Amniotic epithelial cell (primary cell): ENCODE measurements at places on chromosomes 3 and 15.

GRCh38 chr3:150331978-150332568 lies 76.0 kb upstream of the TSC22D2 start:
- DNase-seq = peak; percentile 53

DNA sequence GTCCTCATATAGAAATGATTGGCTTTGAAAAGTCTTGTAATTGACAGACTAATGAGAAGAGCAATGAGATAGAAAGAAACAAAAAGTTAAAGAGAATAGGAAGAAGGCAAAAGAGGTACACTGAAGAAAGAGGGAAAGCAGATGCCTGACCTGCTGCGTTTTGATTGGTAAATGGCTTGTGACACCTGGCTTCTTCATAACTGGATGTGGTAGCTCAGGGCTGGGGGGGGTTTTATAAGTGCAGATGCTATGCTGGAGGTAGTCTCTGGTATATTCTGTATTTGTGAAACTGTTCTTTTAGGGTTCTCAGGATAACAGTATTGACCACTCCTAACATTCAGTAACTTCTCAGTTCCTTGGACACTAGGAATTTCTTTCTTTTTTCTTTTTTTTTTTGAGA lies 1.4 kb downstream of the STARD9 start:
- no peak for DNase-seq

DNA sequence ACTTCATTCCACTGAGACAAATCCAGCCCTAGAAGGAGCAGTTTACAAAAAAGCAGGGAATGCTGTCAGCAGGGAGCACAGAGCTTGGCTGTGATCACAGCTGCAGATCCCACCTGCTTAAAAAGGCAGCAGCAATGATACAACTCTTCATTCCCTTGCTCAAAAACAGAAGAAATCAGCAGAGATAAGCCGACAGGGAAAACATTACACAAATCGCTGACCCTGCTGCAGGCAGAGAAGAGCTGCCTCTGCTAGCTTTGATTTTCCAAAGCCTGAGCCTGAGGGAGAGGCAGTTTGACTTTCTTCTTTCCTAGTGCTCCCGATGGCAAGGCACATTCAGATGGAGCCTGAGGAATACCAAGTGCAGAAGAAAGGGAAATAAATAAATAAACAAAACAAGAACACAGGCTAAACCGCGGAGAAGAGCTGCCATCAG lies 80.2 kb downstream of the SHQ1 start:
- DNase-seq = peak; percentile 8

- DNase-seq = peak; percentile 72
These were observed 58.5 kb downstream of the CMSS1 start for GRCh38 chr3:99875929-99876841.

- peak; percentile 87 for DNase-seq
These were observed 71.2 kb downstream of the GOLIM4 start for GRCh38 chr3:168024537-168024941.

- DNase-seq = peak; percentile 25
These were observed 34.0 kb downstream of the LYZL4 start for GRCh38 chr3:42376344-42376798.

DNA sequence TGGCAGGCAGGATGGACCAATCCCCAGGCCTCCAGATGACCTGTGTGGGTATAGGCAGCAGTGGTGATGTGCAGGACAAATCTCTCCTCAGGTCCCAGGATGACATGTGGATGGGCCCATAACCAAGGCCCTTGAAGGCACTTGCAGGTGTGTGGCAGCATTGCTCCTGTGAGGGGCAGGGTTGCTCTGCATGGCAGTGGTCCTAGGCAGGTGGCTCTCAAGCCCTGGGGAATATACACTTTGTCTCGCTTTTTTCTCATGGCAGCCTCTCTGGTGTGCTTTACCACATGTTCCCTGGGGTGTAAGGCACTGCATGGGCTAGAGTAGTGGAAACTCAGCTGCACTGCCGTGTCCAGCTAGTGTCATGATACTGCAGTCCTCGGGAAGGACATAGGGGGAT lies 503.6 kb downstream of the UNC13C start:
- DNase-seq = no peak

DNA sequence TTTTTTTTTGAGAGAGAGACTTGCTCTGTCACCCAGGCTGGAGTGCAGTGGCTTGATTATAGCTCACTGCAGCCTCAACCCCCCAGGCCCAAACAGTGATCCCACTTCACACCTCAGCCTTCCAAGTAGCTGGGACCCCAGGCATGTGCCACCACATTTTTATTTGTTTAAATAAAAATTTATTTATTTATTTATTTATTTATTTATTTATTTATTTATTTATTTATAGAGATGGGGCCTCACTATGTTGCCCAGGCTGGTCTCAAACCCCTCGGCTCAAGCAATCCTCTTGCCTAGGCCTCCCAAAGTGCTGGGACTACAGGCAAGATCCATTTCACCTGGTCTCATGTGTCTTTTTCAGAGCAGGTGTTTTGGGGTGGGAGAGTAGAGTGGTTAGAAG lies 15.5 kb downstream of the CAPN3 start:
- DNase-seq = no peak

DNA sequence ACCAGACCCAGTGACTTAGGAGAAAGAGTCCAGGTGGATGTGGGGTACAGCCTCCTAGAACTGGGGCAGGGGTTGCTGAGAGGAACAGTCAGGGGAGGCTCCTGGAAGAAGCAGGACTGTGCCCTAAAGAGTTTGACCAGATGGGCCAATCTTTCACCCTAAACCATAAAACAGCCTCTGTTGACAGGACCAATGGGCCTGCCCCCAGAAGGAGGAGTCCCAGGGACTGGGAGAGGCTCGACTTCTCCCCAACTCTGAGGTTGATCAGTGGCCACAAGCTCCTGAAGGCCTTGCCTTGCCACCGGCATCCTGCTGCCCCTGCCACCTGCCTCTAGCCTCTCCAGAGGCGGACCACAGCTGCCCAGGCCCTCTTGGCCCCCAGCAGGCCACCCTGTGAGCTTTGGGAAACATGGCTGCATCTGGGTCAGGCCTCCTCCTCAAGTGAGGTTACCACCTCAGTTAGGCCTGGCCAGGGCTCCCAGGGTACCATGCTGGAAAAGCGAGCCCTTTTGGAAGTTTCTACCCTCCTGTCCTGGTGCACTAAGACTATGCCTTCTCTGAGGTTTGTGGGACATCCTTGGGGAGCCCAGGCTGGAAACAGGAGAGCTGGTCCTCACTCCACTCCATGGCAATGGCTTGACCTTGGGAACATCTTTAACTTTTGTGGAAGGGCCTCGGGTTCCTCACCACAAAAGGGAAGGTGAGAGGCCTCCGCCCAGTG lies 2.8 kb downstream of the VIPR1 start:
- DNase-seq = no peak

DNA sequence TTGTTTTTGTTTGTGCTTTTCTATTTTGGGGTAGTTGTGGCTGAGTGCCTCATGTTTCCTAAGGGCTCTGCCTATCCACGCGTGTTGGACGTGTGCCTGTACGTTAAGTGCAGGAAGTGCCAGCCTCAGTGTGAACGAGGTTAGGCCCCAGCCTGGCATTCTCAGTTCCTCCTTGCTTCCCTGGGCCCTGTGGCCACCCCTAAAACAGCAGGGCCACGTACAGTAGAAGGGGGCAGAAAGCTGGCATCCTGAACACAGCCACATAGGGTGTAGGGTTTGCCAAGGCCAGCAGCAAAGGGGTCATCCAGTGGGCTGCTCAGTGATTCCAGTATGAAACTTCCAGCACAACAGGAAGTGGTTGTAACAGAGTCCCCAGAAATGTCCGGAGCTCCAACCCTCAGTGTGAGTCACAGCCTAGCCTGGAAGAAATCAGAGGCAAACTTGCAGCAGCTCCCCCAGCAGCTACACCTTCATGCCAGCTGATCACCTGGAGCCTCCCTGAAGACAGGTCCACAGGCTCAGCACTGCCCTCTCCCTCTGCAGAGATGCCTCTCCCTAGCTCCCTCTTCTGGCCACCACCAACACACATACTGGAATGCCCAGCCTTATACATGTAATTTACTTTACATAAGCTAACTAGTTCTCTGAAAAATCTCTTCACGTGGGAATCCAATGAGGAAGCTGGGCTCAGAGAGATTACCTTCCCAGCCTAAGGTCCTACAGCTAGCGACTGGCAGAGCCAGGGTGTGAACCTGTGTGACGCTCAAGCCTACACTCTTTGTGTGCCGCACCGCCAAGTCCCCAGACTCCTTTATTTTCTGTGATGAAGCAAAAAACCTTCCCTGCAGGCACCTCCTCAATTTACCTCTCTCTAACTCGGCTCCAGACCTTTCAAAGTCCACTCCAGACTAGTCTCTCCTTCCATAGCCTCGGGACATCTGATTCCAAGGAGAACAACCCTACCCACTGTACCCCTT lies 26.6 kb downstream of the ILDR1 start:
- peak; percentile 78 for DNase-seq

GRCh38 chr15:78322724-78323521 lies 17.2 kb upstream of the CRABP1 start:
- DNase-seq = no peak

DNA sequence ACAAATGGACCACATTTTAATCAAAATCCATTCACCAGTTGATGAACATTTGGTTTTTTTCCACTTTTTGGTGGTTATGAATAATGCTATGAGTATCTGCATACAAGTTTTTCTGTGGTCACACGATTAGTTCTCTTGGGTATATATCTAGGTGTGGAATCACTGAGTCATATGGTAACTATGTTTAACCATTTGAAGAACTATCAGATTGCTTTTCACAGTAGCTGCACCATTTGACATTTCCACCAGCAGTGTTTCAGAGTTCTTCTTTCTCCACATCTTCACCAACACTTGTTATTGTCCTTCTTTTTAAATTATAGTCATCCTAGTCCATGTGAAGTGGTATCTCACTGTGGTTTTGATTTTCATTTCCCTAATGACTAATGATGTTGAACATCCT lies 33.3 kb upstream of the ATG7 start:
- DNase-seq = peak; percentile 98

DNA sequence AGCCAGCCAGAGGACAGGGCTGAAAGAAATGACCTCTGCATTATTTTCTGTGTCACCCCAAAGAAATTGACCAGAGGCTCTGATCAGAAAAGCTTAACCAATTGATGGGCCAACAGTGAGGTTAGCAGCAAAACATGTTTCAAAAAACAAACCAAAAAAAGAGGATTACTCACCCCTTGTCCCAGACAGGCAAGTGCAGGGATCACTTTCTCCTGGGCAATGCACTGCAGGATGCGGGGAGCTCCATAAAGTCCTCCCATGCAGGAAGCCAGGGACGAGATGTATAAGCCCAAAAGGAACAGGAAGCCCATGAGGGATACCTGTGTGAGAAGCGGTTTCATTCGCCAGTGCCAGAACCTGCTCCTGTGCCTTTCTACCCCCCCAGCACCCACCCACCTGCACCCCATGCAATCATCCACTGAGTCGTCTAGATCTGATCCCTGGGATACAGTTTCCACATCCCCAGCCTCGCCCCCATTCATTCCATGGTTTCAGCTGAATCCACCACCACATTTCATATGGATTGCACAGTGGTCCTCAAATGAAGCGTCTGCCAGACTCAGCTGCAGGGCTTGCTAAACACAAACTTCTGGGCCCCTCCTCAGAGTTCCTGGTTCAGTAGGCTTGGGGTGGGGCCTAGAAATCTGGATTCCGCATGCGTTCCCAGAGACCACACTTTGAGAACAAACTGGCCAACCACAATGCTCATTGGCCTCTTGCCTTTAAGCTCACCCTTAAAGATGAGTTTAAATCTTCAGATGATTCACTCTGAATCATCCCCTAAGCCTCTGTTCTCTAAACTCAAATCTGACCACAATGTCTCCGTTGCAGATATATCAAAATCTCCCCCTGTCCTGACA lies 54.4 kb upstream of the HEG1 start:
- peak; percentile 99 for DNase-seq

- no peak for DNase-seq
These were observed 1.2 kb downstream of the LPCAT4 start for GRCh38 chr15:34365836-34366235.

- peak; percentile 93 for DNase-seq
These were observed 61.4 kb downstream of the GOLIM4 start for GRCh38 chr3:168034152-168034928.

DNA sequence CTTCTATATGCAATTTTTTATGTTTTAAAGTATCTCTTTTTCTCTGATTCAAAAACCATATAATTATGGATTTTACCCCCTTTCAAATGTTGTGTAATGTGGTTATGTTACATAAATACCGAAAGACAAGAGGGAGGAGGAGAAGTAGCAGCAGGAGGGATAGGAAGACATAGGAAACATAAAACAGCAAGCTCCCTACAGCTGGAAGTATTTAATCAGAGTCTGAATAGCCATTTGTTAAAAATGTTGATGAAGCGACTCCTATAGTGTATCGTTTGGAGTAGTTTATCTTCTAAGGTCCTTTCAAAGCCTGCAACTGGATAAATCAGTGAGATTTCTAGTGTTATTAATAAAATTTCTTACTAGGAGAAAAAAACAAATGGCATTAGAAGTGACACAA lies 598.1 kb upstream of the GOLIM4 start:
- no peak for DNase-seq

DNA sequence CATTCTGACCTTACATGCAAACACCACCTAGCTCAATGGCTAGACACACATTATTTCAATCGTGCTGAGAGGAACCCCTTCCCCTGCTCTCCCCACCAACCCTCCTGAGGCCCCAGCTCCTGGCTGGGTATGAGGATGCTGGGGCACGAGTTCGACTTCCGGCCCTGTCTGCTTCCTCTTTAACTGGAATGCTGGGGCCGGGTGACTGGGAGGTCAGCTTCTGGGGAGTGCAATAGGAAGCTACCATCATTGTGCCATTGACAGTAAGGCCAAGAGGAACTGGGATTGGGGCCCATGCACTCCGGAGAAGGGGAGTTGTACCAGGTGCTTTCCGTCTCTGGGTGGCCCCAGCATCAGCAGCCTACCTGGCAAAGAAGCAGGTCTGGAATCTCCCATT lies 15.6 kb upstream of the TLE3 start:
- no peak for DNase-seq

DNA sequence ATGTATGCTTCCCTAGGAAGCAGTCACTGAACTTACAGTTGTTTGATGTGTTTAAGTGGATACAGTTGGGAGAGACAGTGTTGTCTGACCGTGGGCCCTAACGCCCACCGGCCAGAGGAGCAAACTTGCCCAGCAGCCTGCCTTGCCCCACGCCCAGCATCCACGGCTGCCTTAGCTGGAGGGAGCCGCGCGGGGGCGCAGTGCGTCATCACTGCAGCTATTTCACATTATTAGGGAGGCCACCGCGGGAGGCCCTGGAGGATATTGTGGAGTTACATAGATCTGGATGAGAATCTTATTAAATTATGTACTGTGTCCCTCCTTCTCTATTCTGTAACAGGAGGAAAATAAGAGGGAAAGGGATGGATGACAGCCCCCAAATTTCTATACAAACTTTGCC lies 267.2 kb downstream of the GABRG3 start:
- no peak for DNase-seq

DNA sequence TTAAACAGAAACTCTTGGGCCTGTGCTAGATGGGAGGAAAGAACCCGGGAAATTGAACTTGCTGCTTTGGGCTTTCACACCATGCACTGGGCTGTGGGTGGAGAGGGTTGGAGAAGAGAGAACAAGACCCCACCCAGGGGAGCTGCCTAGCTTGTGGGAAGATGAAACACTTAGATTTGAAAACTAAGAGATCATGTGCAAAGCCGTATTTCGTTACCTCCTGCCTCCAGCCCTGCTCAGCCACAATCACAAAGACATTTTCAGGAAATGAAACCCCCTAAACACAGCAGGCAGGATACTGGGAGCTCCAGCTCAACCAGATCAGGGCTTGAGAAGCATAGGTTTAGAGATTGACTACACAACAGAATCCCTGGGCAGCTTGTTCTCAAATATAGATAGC lies 183.0 kb upstream of the C2CD4B start:
- DNase-seq = no peak
